ENCODE measurements at places on chromosomes 5 and 9.

DNA sequence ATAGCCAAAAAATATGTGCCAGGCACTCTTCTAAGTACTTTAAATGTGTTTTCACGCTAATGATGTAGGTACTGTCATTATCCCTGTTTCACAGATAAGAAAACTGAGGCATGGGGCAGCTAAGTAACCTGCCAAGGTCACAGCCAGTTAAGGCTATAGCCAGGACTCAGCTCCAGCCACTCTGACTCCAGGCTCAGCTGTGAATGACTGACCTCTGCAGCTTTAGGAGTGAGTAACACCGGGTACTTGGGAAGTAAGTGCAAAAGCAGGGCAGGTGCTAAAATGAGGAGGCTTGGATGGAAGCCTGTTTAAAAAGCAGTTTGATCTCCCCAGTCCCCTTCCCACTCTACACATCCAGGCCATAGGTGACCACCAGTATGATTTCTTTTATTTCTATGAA is 10.6 kb upstream of the SHC3 start:
- no peak for DNase-seq

DNA sequence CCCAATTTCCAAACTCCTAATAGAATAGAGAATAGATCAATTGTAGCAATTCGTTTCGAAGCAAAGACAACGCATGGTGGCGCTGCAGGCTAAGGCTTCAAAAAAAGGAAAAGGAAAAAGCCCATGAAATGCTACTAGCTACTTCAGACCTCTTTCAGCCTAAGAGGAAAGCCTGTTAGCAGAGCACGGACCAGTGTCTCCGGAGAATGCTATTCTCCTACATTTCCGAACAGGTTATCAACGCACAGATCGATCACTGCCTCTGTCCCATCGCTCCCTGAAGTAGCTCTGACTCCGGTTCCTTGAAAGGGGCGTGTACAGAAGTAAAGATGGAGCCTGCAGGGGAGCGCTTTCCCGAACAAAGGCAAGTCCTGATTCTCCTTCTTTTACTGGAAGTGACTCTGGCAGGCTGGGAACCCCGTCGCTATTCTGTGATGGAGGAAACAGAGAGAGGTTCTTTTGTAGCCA is at the start of gene PCDHB15:
Gene PCDHB15, plus strand, starts transcription at position 146 of the 468 bp plus-strand sequence. Its CDS starts 184 bp downstream, at position 330.
- DNase-seq, result no peak

DNA sequence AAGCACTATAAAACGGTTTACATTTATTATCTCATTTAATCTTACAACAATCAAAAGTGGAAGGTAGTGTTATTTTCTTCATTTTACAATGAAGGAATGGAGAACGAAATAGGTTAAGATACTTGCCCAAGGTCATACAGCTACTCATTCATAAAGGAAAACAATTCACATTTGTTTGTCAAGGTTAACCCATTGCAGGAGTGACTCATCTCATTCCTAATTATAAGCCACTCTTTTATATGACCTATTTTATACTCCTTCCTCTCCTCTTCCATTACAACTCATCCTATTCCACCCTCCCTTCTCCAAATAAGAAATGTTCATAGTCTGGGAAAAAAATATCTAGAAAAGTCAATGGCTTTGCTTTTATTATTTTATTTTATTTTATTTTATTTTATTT is 29.6 kb downstream of the CRHBP start:
- no peak for DNase-seq

- no peak for DNase-seq
These were observed 8.5 kb upstream of the LURAP1L start for GRCh38 chr9:12766357-12766756.

DNA sequence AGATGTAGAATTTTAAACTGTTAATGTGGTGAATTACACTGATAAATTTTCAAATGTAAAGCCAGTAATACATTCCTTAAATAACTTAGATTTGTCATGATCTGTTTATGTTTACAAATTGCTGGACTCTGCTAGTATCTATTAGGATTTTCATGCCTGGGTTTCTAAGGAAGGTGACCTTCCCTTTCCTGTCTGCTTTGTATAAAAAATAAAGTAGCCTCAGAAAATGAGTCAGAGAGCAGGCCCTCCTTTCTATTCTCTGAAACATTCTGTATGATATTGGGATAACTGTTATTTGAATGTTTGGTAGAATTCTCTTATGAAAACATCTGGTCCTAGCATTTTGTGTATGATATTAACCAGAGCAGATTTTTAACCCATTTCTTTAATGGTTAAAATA is 255.3 kb downstream of the SYK start:
- no peak for DNase-seq

- no peak for DNase-seq
These were observed 122.6 kb upstream of the BASP1 start for GRCh38 chr5:17094830-17095229.

DNA sequence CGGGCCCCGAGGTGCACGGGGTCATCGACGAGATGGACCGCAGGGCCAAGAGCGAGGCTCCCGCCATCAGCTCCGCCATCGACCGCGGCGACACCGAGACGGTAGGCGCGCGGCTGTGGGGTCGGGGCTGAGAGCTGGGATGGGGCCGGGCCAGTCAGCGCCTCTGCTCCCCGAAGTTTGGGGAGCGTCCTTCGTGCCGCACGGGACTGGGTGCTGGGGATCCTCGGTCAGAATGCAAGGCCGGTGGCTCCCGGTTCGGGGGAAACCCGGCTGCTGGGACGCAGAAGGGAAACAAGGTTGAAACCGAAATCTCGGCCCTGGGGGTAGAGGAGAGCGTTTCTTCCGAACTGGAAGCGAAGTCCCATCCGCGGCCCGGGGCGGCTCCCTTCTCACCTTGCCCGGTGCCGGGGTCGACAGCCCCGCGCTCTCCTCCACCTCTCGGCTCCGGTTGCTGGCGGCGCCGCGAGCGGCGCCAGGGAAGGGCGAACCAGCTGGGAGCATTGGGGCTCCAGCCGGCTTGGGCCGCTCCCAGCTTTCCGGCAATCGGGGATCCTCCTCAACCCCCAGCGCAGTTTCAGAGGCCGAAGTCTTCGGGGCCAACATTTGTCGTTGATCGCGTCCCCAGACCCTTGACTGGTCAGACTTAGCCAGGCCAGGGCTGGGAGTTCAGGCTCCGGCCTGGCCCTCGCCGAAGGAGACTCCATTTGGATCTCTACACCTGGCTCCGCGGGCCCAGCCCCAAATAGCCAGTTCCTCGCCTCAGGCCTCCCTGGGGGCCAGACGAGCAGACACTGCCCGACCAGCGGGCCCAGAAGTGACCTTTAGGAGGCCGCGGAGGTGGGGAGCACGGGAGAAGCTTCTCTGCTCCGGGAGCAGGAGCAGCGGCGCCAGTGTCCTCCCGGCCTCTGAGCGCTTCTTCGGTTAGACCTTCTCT is 1.1 kb downstream of the LHX2 start:
- no peak for DNase-seq

- no peak for DNase-seq
These were observed 61.8 kb upstream of the TRPM3 start for GRCh38 chr9:71183251-71183650.

DNA sequence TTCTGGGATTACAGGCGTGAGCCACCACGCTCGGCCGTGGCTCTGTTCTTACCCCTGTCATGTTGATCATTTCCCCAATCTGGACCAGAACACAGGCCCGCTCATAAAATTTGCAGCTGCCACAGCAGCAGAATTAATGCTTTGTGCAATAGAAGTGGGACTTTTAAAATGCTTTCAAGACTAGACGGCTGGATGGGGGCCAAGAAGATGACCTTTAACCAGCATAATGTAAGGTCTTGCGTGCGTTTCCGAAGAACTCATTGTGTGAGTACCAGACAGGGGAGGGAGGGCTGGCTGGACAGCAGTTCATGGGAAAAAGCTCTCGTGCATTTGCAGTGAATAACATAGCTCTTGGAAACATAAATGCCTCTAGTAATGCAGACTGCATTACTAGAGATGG is 3.5 kb upstream of the WDR38 start:
- no peak for DNase-seq

GRCh38 chr5:3925022-3925421 is 329.4 kb downstream of the IRX1 start:
- DNase-seq, result no peak

DNA sequence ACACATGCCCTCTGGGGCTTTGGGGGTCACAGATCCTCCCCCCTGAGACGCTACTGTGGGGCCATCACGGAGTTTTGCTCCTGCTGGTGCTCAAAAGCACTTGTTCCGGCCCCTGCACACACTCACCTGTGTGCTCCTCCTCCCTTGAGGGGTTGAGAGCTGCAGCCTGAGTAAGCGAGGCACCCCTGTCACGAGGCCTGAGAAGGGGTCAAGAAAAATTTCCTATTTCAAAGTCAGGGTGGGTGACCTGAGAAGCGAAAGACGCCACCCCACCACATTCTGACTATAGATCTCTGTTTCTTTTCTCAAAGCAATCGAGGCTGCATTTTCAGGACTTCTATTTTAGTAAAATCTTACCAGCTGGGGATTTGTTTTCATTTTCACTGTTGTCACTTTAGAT is 138.5 kb downstream of the DCP2 start:
- DNase-seq, result no peak

DNA sequence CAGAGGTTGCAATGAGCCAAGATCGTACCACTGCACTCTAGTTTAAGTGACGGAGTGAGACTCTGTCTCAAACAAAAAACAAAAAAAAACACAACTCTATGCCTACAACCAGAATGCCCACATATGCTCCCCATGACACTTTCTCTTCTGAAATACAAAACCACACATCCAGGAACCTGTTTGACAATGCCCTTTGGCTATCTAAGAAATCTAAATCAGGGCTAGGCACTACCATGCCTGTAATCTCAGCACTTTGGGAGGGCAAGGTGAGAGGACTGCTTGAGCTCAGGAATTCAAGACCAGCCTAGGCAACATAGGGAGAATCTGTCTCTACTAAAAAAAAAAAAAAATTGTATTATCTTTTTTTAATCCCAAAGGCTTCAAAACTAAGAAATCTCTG is 10.6 kb downstream of the AFF4 start:
- DNase-seq, result no peak

DNA sequence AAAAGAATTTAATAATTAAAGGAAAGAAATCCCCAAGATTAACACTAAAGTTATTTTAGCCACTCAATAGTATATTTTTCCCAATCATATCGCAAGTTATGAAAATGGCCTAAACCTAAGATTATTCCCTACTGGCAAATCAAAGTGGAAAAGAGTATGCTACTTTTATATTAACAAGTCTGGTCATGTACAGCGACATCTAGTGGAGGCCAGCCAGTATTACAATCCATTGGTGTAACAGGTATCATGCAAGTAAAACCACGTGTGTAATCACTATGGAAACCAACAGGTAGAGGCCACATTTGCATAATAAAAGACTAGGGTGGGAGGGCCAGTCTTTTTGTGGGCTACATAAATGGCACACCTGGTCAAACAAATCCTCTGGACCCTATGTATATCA is 976.4 kb upstream of the CDH9 start:
- DNase-seq, result no peak

DNA sequence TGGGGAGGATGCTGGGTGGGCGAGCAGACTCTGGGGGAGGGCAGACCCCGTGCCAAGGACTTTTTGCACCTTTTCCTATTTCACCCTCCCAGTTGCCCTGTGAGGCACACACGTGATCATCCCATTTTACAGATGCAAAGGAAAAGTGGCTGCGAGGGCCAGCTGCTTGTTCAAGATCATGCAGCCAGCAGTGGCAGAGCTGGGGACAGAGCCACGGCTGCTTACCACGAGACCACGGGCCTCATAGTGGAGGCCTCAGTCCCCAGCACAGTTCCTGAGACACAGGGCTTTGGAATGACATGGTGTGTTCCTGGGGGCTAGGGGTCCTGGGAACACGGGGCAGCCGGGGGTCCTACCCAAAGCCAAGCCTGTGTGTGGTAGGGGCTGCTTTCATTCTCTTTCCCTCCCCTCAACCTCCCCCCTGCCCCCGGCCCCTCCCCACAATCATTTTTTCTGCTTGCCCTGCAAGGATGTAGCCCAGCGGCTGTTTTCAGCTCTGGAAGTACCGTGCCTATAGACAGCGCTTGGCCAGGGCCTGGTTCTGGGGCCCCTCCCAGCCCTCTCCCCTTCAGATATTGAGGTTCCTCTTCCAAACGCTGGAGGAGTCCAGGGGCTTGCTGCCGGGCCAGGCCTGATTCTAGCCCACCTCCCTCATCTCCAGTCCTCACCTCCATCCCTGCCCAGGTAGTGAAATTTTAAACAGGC is 58.5 kb upstream of the IER5L start:
- no peak for DNase-seq

- DNase-seq, result no peak
These were observed 26.7 kb downstream of the PAM start for GRCh38 chr5:102781786-102782185.

DNA sequence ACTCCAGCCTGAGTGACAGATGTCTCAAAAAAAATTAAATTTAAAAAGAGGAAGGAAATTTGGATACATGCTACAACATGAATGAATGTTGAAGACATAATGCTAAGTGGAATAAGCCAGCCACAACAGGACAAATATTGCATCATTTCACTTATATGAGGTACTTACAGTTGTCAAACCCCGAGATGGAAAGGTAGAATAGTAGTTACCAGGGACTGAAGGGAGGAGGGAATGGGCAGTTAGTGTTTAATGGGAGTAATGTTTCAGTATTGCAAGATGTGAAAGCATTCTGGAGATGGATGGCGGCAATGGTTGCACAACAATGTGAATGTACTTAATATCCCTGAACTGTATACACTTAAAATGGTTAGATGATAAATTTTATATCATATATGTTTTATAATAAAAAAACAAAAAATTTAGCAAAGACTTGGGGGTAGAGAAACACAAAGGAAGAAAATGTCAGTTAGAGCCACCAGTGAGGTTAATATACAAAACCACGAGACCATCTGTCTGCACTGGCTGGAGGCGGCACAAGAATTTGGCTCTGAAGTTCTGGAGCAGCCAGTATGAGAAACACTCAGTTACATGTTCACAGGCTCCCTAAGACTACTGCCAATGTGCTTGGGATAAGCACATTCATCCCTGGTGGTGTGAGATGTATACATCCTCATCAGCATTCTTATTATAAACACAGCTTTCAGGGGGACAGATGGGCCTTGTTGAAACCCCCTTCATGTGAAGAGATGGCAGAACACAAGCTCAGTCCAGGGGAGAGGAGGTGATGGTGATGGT is 37.0 kb upstream of the RPS23 start:
- no peak for DNase-seq

DNA sequence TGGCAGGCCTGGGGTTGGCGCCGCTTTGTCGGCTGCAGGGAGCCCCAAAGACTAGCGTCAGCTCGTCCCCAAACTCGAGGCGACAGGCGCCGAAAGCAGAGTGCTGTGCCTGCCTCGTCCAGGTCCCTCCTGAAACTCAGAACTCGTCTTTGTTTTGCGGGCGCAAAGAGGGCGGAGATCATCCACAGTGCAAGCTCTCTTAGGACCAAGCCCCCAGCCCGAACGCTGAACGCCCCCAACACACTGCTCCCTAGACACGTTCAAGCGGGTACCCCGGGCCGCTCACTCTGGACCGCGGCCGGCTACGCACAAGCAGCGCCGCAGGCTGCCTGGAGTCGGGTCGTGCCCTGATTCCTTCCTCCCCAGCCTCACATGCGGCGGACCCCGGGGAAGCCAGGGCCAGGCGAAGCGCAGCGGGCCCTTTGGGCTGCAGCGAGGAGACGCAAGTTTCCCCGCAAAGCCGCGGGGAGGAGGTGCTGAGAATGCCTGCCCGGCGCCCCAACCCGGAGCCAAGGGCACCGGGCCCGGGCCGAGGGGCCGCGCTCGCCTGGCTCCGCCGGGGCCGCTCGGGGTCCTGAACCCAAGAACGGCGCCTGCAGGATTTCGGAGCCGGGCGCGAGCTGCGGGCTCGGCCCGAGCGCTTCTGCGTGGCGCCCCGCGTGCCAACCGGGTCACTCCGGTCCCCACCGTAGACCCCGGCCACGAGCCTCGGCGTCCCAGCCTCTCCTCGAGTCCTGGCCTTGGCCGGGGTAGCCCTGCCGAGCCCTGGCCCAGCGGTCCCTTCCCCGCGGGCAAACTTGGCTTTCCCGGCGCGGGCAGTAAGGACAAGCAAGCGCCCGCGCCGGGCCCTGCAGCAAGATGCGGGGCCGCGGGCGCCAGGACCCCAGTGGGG is 738 bp downstream of the FSTL4 start:
- no peak for DNase-seq

All from stimulated activated CD4-positive, alpha-beta T cell treated with anti-CD3 and anti-CD28 coated beads, TNF-alpha, amount 100 ng/mL, for 1 hour (primary cell).